ENCODE measurements at places on chromosomes 7 and 10.

DNA sequence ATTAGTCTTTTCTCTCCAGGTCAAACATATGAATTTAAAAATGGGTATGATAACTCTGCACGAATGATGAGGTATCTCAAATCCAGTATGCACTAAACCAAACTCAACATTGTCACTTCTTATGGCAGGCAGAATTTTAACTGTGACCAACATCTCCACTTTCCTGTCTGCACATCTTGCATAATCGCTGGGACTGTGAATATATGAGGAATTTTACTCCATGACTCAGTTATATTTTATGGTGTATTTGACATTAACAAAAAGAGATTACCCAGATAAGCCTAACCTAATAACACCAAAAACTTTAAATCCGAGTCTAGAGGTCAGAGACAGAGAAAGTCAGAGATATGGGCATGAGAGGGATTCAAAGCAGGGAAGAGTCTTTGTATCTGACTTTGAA, 454.5 kb upstream of the SEMA3D start:
- no peak for DNase-seq

DNA sequence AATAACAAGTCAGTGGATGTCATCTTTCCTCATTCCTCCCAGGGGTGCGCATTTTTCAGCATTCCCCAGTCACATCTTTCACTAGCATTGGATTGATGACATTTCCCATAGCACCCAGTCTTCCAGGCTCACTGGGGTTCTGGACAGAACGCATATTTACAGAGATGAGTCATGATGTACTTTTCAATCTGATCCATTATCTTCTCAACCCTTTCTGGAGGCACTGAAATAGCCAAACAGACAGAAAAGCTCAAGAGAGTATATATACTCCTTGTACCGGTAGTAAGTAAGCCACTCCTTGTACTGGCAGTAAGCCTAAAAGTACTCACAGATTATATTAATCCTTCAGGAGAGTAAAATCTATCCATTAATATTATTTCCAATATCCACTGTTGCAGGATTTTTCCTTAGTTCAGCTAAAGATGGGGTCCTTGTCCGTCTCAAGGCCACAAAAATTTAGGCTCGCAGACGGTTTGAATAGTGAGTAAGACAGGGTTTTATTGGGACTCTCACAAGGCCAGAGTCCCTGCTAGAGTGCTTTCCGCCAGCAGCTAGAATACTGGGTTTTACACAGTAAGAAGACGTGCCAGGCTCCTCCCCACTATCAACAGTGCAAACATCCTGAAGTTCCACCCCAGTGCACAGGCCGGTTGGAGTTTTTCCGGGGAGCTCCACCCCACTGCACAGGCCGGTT, 60.8 kb downstream of the MDH2 start:
- DNase-seq, result peak; percentile 53

DNA sequence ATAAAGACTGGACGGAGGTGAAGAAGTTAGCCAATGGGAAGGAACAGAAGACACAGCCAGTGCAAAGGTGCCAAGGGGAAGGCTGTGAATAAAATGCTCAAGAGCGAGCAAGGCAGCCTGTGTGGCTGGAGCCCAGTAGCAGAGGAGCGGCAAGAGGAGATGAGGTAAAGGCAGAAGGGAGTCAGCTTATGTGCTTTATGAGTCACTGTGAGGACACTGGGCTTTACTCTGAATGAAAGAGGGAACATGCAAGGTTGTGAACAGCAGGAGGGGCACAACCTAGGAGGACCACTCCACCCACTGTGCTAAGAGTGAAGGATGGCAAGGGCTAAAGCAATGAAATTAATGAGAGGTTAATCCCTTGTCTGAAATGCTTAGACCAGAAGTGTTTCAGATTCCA, 129.0 kb upstream of the ODAD2 start:
- DNase-seq, result peak; percentile 24

DNA sequence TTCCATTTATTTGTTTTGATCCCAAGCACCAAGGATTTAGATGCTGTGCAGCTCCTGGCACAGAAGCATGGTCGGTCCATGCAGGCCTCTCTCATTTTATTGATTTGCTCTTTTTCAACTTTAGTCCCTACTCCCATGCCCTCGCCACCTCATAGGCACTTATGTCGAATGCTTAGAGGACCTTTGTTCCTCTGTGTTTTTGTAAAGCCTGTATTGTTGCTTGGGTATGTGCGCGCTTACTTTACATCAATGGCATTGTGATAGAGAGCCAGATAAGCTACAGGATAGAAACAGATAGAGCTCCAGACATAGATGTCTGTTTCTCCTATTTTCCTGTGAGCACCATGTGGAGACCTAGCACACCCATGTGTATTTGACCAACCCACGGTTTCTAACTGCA, 225.0 kb downstream of the PAXIP1 start:
- DNase-seq, result no peak

GRCh38 chr7:2810682-2811415, 33.3 kb downstream of the GNA12 start:
- DNase-seq, result no peak

GRCh38 chr7:79876848-79877252, 257.8 kb upstream of the GNAI1 start:
- DNase-seq, result peak; percentile 97

DNA sequence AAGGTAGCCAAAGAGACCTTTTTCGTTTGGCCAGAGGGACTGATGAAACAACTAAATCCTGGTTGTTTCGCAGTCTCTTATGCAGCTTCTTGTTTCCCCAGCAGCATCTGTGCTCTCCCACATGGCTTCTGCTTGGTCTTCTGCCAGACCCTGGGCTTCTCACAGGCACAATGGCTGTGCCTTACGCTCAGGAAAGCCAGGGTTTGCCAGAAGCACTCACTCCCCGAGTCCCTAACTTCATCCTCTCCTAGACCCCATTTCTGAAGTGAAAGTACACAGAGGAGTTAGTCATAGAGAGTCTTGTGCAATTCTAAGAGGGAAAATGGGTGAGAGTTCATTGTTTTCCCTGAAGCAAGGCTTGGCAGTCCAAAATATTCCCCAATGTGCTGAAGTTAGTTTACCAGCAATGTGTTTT, 121.7 kb downstream of the EVX1 start:
- DNase-seq, result peak; percentile 14

DNA sequence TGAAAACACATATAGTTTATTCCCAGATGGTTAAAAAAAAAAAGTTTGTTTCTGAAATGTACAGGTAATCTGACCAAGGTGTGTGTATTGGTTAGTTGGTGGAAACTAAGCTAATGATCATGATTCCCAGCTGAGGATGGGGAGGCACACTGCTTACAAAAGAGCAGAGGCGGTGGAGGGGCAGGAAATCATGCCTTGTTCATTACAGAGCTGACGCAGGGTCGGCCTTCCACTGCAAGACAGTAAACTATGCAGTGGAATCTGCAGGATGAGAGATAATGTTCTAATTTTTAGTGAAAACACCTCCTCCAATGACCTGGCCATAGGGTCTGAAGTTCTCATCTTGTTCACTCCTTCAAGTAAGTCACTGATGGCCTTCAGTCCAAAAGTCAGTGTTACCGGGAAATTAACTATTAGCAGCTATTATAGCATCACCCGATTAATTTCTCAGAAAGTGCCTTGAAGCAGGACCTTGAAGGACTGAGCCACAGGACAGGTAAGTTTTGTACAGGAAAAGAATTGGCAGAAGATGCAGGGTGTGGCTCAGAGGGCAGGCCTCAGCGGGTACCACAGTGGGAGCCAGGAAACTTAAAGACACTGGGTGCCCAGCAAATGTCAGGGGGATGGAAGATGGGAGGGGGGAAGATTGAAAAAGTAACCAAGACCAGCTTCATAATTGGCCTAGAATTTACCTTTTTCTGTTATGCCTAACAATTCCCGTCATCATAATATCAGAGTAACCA, 36.0 kb downstream of the MYOF start:
- peak; percentile 49 for DNase-seq

GRCh38 chr7:24706211-24707170, 50.8 kb downstream of the GSDME start:
- DNase-seq, result no peak

- DNase-seq, result no peak
These were observed 33.8 kb upstream of the ARMS2 start for GRCh38 chr10:122420624-122421007.

DNA sequence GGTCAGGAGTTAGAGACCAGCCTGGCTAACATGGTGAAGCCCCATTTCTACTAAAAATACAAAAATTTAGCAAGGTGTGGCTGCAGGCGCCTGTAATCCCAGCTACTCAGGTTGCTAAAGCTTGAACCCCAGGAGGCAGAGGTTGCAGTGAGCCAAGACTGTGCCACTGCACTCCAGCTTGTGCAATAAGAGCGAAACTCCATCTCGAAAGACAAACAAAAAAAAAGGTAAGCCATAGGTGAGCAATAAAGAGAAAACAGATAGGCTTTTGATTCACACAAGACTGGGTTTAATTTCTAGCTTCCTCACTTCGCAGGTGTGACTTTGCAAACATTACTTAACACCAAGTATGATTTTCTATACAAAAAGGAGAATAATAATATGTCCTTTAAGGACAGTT, 72.3 kb upstream of the ACBD5 start:
- DNase-seq, result no peak

GRCh38 chr7:159103382-159104187, 41.1 kb downstream of the VIPR2 start:
- no peak for DNase-seq

GRCh38 chr7:26856176-26856985, 8.0 kb downstream of the SKAP2 start:
- DNase-seq, result no peak

DNA sequence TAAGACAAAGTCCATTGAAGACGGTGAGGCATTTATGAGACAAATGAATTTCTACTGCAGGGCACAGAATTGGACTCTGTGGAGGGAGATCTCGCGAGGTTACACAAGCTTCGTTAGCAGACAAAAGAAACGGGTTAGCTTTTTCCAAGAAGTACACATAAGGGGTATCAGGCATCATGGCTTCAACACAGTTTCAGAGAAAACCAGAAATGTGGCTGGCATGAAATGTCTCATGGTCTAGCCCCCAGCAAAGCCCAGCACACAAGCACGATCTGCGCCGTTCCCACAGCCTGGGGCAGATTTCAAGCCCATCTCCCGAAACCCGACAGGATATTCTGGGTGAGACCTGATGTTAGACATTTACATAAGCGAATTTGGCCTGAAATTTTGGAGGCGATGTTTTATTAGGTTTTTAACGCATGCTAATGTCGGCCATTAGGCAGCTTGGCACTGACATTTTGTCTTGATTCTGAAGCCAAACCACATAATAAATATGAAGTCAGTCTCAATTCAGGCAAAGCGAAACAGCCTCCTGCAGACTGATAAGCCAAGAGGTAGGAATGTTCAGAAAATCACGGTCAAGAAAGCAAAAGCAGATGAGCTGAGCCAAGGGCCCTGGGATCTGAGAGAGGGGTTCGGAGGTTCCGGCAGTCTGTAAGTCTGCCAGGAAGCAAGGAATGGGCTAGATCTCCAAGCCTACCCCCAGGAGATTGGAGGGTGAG, 240.5 kb downstream of the PRPF18 start:
- DNase-seq, result no peak

GRCh38 chr7:78326189-78326588, 527.6 kb downstream of the PHTF2 start:
- DNase-seq, result peak; percentile 5

DNA sequence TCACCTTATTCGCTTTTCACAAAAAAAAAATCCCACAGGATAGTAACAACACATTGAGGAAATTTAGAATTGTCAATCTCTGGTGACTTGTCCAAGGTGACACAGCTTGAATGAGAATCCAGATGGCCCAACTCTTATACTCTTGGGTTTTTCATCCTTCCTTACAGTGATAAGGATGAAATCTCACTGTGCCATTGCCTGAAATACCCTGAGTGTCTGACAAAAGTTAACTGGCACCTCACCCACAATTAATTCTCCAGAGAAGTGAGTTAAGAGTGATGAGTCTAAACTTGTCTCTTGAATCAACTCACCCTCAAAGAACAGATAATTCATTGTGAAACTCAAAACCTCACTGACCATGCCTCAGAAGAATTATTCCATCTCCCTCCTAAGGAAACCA, 18.9 kb downstream of the CHRM2 start:
- no peak for DNase-seq

DNA sequence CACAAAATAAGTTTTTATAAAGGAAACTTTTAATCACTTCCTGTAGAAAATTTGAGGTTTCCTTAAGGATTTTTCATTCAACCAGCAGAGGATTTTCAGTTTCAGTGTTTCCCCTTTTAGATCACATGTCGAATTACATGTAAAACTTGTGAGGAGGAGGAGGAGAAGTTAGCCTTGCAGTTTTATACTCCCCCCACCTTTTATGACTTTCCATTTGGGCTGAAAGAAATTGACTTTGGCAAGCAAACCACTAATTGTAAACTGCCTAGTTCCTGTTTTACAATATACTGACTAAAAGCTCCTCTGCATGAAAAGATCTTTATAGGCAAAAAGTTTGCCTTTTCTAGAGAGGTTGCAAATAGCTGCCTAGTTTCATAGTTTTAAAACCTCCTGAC, 3.0 kb downstream of the BAMBI start:
- no peak for DNase-seq

DNA sequence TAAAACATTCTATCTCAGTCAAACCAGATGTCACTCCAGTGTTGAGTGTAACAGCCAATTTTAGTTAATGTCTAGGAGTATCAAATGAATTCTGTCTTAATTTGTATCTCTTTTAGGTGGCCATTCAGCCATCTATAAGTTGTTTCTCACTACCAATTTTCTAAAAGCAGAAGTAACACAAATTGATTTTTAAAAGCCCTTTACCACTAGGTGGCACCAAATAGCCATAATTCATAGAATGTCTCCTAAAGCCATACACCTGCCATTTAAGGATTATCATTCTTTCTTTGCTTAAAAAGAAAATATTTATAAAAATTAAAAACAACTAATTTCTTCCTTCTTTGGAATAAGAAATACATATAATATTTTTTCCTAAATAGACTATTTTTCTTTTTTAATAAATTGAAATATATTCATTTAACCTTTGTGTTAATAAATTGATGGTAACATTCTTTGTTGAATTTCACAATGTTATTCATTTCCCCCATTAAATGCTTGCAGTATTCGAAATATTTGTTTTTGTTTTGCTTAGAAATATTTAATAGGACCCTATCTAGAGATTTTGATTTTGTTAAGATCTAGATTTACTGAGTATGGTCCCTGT, 107.8 kb upstream of the PPP1R3A start:
- DNase-seq, result peak; percentile 41

All from brain microvascular endothelial cell (primary cell).